Fibroblast of skin of right biceps (primary cell): ENCODE measurements at places on chromosomes 1 and 21.

GRCh38 chr1:58157256-58157655 is 389.3 kb downstream of the OMA1 start:
- DNase-seq = no peak

DNA sequence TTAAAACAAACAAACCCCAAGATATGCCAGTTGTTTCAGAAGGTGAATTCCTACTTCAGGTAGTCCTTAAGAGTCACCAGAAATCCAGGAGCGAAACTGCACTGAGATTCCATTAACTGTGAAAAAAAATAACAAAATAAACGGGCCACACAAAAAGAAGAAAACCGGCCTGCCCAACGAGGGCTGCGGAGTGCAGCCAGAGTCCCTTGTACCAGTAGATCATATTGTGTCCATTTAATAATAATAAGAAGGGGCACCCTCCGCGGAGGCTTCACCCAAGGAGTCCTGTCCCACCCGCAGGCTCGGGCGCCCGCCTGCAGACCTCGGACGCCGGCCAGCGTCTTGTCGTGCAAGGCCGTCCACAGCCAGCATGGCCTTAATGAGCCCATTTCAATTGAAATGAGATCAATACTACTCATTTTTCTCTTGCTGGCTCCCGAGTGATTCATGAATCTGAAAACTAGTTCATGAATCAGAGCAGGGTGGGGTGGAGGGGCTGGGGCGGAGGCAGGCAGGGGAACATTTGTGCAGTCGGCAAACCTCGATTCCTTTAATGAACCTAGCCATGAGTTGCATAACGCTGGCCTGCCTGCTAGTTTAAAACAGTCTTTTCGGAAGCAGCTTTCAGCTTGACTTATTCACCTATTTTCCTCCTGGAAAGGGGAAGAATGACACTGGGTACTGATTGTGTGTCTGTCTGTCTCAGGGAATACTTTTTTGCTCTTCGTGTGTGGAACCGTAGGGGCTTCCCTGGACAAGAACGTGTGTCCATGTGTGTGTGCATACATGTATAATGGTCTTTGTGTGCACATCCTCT is 113.1 kb upstream of the IRF2BP2 start:
- peak; percentile 93 for DNase-seq

GRCh38 chr1:151934048-151934493 is 24.8 kb upstream of the THEM4 start:
- peak; percentile 63 for DNase-seq

DNA sequence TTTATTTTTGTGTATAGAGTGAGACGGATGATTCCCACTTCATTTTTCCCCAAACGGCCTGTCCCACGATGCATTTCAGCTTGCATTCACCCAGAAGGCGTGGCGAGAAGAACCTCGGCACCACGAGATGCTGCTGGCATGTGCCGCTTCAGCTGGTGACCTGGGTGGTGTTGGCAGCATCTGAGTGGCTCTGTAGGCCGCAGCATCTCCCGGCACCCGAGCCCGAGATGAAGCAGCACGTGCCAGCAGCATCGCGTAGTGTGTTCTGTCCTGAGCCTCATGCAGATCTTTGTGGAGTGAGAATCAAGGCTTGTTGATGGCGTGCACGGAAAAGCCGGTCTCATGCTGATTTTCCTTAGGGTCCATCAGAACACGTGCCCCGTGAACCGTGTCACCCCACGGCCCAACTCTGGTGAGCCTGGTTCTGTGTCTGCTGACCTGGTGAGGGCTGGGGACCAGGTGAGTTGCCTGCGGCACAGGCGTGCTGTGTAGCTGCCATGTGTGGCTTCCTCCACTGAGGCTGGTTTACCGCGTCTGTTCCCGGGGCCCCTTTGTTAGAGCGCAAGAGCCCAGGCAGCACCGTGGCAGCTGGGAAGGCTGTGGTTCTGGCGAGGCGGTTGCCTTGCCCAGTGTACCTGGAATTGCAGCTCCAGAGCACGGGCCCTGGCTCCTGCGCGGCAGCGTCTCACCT is 16.7 kb downstream of the SLX9 start:
- DNase-seq = no peak

DNA sequence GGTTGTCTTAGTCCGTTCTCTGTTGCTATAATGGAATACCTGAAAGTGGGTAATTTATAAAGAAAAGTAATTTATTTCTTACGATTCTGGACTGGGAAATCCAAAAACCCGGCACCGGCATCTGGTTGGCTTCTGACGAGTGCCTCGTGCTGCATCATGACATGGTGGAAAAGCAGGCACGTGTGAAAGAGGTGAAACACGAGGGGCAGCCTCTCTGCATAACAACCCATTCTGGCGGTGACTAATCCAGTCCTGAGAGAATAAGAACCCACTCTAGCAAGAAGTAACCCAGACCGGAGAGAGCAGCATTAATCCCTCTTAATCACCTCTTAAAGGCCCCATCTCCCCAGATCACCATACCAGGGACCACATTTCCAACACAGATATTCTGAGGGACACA is 2.7 kb upstream of the EDEM3 start:
- no peak for DNase-seq
